ENCODE measurements at places on chromosomes 11 and 22. TPM values are rescaled to one million over a fixed set of nuclear protein-coding genes. Genes with fewer than 3 reads are reported as not detected.
A peak's percentile ranks its signal among the peaks of the same experiment; 100 is the strongest.

DNA sequence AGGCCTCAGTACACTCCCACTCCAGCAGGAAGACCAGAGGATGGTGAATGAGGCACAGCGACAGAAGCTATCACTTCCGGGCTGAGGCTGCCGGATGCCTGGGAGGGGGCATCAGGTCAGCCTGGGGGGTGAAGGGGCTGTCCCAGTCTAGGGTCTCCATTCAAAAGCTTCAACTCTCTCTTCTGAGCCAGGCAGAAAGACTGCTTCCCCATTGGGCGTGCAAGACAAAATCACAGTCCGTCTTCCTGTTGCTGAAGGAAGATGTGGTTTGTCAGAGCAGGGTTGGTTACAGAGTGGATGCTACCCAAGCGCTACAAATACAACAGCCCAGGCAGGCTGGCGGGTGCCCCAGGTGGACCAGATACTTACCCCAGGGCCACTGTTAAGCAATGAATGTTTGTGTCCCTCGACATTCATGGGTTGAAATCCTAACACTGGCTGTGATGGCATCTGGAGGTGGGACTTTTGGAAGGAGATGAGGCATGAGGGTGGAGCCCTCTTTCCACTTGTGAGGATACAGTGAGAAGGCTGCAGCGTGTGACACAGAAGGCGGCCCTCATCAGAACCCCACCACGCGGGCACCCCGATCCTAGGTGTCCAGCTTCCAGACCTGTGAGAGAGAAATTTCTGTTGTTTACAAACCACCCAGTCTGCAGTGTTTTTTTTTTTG lies 12.0 kb downstream of the UPK3A start:
- no peaks in the 10 kb centered on the region for H3K4me1 ChIP-seq
- no peak for DNase-seq
- H3K27me3 ChIP-seq, result no peaks in the 10 kb centered on the region
- H3K4me3 ChIP-seq, result no peak overlapping the region
- no peak overlapping the region for H3K27ac ChIP-seq

GRCh38 chr11:15969701-15970329 lies 386.5 kb downstream of the SOX6 start:
- H3K27ac ChIP-seq, result no peak overlapping the region
- DNase-seq, result no peak
- H3K36me3 ChIP-seq, result no peaks in the 10 kb centered on the region
- no peaks in the 10 kb centered on the region for H3K4me1 ChIP-seq
- H3K27me3 ChIP-seq, result no peaks in the 10 kb centered on the region

GRCh38 chr11:13687271-13687670 lies 18.8 kb downstream of the FAR1 start:
- no peak overlapping the region for H3K4me3 ChIP-seq
- no peaks in the 10 kb centered on the region for H3K36me3 ChIP-seq
- no peak for DNase-seq

Gene PAMR1
- 36.4 TPM for total RNA-seq

- no peaks in the 10 kb centered on the region for H3K27me3 ChIP-seq
- H3K36me3 ChIP-seq, result no peaks in the 10 kb centered on the region
- H3K4me3 ChIP-seq, result no peak overlapping the region
Measured at GRCh38 chr22:49598338-49598737, 229.3 kb downstream of the BRD1 start.

Gene COMT
- 196 TPM for total RNA-seq

- no peak overlapping the region for H3K4me3 ChIP-seq
- no peaks in the 10 kb centered on the region for H3K36me3 ChIP-seq
- DNase-seq, result no peak
- H3K27me3 ChIP-seq, result no peaks in the 10 kb centered on the region
- H3K27ac ChIP-seq, result peak overlapping the region; percentile 8
Measured at GRCh38 chr11:19912958-19913892, 200.6 kb downstream of the NAV2 start.

- no peaks in the 10 kb centered on the region for H3K4me1 ChIP-seq
- DNase-seq, result no peak
- H3K27me3 ChIP-seq, result no peaks in the 10 kb centered on the region
- H3K27ac ChIP-seq, result no peak overlapping the region
Measured at GRCh38 chr22:33126881-33127280, 68.7 kb upstream of the SYN3 start.

DNA sequence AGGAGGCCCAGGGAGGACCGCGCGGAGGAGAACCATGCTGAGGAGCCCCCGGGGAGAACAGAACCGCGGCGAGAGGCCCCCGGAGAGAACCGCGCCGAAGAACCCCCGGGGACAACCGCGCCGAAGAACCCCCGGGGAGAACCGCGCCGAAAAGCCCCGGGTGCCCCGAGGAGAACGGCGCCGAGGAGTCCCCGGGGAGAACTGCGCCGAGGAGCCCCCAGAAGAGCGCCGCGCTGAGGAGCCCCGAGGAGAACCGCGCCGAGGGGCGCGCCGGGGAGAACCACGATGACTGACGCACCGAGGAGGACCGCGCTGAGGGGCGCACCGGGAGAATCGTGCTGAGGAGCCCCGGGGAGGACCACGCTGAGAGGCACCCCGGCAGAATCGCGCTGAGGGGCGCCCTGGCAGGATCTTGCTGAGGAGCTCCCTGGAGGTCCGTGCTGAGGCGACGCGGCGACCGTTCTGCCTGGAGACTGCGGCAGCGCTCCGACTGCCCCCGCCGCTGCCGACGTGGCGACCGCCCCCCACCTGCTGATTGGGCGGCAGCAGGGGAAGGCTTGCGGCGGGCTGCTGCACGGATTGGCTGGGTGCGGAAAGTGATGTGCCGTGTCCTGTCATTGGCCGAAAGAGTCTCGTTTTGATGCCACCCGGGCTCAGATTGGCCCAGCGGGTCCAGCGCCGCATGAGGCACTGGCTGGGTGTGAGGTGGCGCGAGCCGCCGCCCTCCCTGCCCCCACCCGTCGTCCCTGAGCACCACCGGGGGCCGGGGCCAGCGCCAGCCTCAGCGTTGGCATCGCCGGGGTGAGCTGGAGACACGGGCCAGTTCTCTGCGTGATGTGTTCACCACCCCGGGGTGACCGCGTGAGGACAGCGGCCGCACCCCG lies at the start of gene KCNQ1OT1:
TSS of gene KCNQ1OT1 (minus strand) at position 464 of the 884 bp plus-strand sequence.
- H3K4me3 ChIP-seq, result peak within 1 kb of the TSS; percentile 72
- DNase-seq, result peak; percentile 91
- no peaks in the 10 kb centered on the region for H3K36me3 ChIP-seq
- no peaks in the 10 kb centered on the region for H3K27me3 ChIP-seq
- H3K4me1 ChIP-seq, result no peaks in the 10 kb centered on the region

- H3K4me1 ChIP-seq, result peaks cover 14% of the 10 kb centered on the region
- no peaks in the 10 kb centered on the region for H3K36me3 ChIP-seq
- DNase-seq, result no peak
- H3K27ac ChIP-seq, result peak overlapping the region; percentile 97
Measured at GRCh38 chr22:31488988-31489617, 539 bp downstream of the EIF4ENIF1 start.

Gene VSIG10L2
- 4.1 TPM for total RNA-seq

GRCh38 chr11:82043316-82043715 lies 690.3 kb downstream of the FAM181B start:
- DNase-seq, result no peak
- H3K27ac ChIP-seq, result no peak overlapping the region
- H3K36me3 ChIP-seq, result no peaks in the 10 kb centered on the region
- H3K4me3 ChIP-seq, result no peak overlapping the region

Data from breast epithelium (tissue), 4 donors.